ENCODE measurements at places on chromosomes 11 and 22. TPM values are rescaled to one million over a fixed set of nuclear protein-coding genes. Genes with fewer than 3 reads are reported as not detected.

Gene PATE4
- total RNA-seq = not detected

Gene MS4A7
- total RNA-seq = not detected

Gene FAM118A
- total RNA-seq = 16.5 TPM

Gene OR2AG2
- total RNA-seq = under 0.01 TPM

Gene SPDYC
- total RNA-seq = not detected

Gene PNPLA2
- 33.9 TPM for total RNA-seq

Gene GAL
- 5.4 TPM for total RNA-seq

Gene OR5AK2
- not detected for total RNA-seq

Gene TCF20
- total RNA-seq = 21.3 TPM

Gene PRR5L
- 2.8 TPM for total RNA-seq

Gene TRIM51
- not detected for total RNA-seq

Data from fibroblast of lung (primary cell).